ENCODE measurements at places on chromosomes 16 and 17. TPM values are rescaled to one million over a fixed set of nuclear protein-coding genes. Genes with fewer than 3 reads are reported as not detected.

The ABCC6 gene
- 1.6 TPM for total RNA-seq

The LGALS9B gene
- not detected for total RNA-seq

The TBC1D3K gene
- total RNA-seq, result not detected

The EPX gene
- total RNA-seq, result not detected

The OR3A3 gene
- not detected for total RNA-seq

The STAT5B gene
- 22.6 TPM for total RNA-seq

The CRYBA1 gene
- not detected for total RNA-seq

The KRT27 gene
- not detected for total RNA-seq

The CMTM1 gene
- 2.4 TPM for total RNA-seq

The TMEM101 gene
- total RNA-seq, result 26.1 TPM

The CHST5 gene
- total RNA-seq, result 0.08 TPM

Measured in A549 treated with ZK216348 at 1 μM for 4 hours (cell line).